Hippocampal formation (tissue), 2 donors: ENCODE measurements at places on chromosomes 6 and 20.

DNA sequence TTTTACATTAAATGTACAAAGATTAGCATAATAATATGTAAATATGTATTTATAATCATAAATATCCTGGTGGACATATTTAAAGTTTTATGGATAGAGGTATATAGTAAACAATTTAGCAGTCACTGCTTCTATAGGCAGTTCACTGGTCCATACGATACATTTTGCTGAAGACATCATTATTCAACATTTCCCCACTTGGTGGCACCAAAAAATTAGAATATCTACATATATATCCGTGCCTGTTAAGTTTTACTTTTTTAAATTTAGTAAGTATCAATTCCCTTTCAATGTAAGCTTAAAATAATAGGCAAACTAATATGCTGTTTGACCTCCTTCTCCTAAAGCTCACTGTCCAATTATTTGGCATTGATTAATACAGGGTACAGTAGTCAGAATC is 64.2 kb downstream of the LMBRD1 start:
- peak; percentile 13 for DNase-seq

GRCh38 chr6:75483136-75483952 is 10.3 kb downstream of the FILIP1 start:
- no peak for DNase-seq

GRCh38 chr6:10877012-10877411 is 4.8 kb downstream of the GCM2 start:
- no peak for DNase-seq

DNA sequence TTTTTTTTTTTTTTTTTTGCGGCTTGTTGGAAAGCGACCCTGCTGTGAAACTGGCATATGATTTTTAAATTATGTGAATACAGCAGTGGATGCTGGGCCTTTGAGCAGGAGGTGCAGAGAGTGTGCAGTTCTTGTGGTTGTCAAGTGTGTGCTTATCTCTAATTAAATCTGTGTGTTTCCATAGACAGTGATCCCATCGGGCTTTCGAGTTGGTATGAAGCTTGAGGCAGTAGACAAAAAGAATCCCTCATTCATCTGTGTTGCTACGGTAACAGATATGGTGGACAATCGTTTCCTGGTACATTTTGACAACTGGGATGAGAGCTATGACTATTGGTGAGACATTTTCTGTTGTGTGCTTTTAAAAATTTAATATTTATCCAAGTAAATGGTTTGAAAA is 52.4 kb downstream of the L3MBTL3 start:
- DNase-seq: no peak

DNA sequence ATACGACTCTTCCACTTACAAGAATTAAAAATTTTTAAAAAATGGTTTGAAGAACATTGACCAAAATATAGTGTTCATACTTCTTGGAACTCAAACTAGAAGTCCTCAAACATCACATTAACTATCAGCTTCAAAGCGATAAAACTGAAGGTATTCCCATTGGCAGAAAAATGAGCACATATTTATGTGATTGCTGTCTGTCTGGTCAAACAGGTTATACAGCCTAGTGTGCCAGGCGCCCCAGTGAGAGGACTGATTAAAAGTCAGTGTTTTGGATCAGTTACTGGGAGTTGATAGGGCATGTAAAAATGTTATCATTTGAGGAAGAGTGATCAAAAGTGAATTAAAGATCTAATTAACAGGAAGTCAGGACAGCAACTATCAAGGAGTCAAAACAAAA is 738.8 kb downstream of the HDGFL1 start:
- DNase-seq: no peak

- no peak for DNase-seq
These were observed 390.2 kb downstream of the UTRN start for GRCh38 chr6:144675231-144675861.

GRCh38 chr6:4378319-4378996 is 243.1 kb upstream of the ECI2 start:
- DNase-seq: no peak

- no peak for DNase-seq
These were observed 103.5 kb downstream of the ATXN1 start for GRCh38 chr6:16657768-16658167.

- DNase-seq: no peak
These were observed 119.3 kb downstream of the RNF144B start for GRCh38 chr6:18506382-18507017.

GRCh38 chr20:37866051-37866450 is 36.9 kb upstream of the VSTM2L start:
- DNase-seq: no peak

GRCh38 chr6:111841822-111842221 is 31.4 kb downstream of the FYN start:
- DNase-seq: no peak

- no peak for DNase-seq
These were observed 10.1 kb downstream of the LSM14B start for GRCh38 chr20:62132421-62132820.

- no peak for DNase-seq
These were observed 516.9 kb downstream of the TFAP2B start for GRCh38 chr6:51335543-51335942.

- DNase-seq: no peak
These were observed 281.0 kb upstream of the SULF2 start for GRCh38 chr20:48066246-48066645.

DNA sequence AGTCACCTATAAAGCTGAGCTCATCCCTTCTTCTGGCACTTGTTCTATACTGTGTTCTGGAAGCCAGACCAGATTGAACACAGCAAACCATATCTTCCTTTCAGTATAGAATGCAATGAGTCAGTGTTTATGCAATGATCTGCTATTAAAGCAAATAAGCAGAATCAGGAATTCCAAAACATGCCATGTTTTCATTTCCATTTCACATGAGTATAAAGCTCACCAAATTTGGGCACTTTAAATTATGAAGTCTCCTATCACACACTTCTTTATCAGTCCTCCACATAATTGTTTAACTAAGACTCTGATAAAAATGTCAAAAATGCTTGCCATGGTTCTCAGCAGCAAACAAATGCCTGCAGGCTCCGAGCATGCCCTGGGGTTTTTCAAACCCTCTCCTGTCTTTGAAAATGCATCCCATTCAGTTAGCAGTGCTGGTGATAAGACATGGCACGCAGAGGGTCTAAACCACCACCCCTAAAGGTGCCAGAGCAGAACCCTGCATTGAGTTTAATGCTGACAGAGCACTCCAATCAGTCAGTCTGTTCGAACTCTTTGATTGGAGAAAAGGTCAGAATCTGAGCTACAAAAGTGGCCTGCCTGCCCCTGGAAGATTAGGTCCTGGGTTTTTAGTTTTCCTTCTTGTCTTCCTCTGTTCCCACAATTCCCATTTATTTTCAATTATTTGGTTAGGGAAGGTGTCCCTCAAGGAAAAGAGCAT is 234.1 kb downstream of the GMPR start:
- DNase-seq: no peak
